ENCODE measurements at places on chromosomes 5 and 9.

- peak; percentile 8 for DNase-seq
Measured at GRCh38 chr9:110188991-110189390, 19.0 kb downstream of the C9orf152 start.

- no peak for DNase-seq
Measured at GRCh38 chr5:126615286-126615685, 14.5 kb downstream of the PHAX start.

- DNase-seq = no peak
Measured at GRCh38 chr9:4038182-4038723, 261.6 kb downstream of the GLIS3 start.

GRCh38 chr5:112640546-112640945 is 97.1 kb upstream of the APC start:
- no peak for DNase-seq

GRCh38 chr5:159545156-159545555 is 214.9 kb upstream of the IL12B start:
- no peak for DNase-seq

DNA sequence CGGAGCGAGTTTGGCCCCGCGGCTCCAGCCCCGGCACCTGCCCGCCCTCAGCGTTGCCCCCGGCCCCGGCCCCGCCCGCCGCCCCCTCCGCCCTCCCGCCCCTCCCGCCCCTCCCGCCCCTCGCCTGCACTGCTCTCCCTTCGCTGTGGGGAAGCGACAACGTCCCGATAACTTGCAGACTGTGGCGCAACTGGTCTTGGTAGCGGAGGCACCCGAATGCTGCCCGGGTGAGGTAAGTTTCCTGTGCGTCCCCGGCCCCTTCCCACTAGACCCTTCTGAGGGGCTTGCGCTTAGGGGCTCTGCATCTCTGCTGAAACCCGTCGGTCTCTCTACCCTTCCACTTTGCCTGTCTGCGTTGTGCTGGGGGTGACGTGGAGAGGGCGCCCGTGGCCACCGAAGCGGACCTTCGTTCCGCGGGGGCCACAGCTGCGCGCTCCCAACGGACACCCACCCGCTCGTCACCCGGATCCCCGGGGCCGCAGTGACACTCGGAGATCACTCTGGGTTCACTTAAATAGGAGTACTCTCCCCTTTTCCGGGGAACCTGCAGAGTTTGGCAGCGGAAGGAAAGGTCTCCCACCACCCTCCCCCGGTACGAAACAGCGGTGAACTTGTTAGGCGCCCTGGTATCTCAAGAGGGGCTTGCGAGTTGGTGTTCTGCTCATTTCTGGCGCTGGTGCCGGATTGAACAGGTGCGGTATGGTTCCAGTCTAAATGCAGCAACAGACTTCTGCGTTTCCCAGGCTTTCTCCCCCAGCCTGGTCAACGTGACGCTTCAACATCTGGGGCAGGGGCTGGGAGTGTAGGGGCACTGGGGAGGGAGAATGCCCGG is 707 bp downstream of the PIP5K1B start:
- DNase-seq = no peak

DNA sequence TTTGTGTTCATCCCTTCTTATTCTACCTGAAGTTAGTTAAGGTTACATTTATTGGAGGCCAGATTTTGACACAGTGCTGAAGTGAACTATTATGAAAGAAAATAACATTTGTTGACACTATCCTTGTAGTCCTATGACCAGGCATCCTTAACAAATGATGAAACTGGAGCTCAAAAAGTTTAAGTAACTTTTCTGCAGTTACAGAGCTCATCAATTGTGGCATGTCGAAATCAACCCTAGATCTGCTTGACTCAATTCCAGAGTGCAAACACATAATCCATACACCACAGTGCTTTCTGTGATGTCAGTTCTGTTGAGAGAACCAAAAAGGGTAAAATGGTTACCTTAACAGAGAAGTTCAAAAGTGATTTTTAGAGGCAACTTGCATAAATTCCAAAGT is 28.6 kb downstream of the KCNN2 start:
- no peak for DNase-seq

All from SHP77 (cell line).